ENCODE measurements at places on chromosomes 5 and 9.

GRCh38 chr5:98749046-98749445 is 24.4 kb upstream of the RGMB start:
- DNase-seq, result no peak

GRCh38 chr9:77486463-77486862 is 161.7 kb downstream of the GNA14 start:
- no peak for DNase-seq

DNA sequence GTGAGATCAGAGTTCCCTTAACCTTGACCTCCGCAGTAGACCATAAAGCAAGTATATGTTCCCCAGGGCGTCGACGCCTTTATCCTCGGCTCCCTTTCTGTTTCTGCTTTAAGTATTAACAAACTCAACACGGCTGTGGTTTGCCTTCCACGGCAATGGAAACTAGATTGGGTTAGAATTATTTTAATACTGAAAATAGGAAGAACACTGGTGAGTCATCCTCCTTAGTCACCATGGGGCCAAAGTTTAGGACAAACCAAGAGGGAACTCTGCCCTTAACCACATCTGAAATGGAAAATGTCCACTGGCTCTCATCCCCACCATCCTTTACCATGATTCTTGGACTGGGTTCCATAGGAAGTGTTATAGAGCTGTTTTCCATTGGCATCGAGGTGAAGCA is 386.1 kb downstream of the ACTL7B start:
- DNase-seq, result no peak

- DNase-seq, result no peak
Measured at GRCh38 chr9:70600506-70600905, 186.0 kb upstream of the KLF9 start.

- DNase-seq, result no peak
Measured at GRCh38 chr9:123488722-123489321, 132.8 kb downstream of the CRB2 start.

- DNase-seq, result peak; percentile 49
Measured at GRCh38 chr5:1765141-1765879, 34.3 kb downstream of the MRPL36 start.

GRCh38 chr5:157497875-157498611 is 38.0 kb downstream of the NIPAL4 start:
- DNase-seq, result no peak

DNA sequence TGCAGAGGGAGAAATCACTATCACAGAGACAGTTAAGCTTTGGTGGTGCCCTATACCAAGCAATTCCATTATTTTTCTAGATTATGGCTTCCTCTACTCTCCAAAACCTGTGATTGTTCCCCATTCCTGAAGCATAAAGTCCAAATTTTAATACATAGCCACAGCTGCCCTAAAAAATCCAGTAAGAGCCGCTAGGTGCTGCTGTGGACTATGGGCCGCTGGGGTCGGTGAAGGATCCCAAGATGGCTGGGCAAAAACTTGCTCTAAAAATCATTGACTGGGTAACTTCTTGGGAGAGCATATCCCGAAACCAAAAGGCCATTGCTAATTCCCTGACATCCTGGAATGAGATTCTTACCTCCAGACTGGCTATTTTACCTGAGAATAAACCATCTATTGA is 245.3 kb downstream of the NFIB start:
- no peak for DNase-seq

DNA sequence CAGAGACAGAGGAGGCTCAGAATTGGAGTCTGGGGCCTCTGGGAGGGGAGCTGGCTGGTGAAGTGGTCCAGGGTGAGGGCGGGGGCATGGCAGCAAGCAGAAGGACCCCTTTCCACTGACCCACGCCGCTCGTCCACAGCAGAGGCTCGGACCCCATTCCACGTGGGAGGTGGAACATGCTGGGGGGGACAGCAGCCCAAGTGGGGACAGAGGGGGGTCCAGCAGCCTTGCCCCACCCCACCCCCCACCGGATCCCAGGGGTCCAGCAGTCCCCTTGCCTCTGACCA is 25.4 kb upstream of the NKD2 start:
- no peak for DNase-seq

GRCh38 chr9:134495881-134496412 is 145.7 kb upstream of the COL5A1 start:
- DNase-seq, result no peak

GRCh38 chr5:139768807-139769465 is 26.7 kb upstream of the PSD2 start:
- DNase-seq, result no peak

DNA sequence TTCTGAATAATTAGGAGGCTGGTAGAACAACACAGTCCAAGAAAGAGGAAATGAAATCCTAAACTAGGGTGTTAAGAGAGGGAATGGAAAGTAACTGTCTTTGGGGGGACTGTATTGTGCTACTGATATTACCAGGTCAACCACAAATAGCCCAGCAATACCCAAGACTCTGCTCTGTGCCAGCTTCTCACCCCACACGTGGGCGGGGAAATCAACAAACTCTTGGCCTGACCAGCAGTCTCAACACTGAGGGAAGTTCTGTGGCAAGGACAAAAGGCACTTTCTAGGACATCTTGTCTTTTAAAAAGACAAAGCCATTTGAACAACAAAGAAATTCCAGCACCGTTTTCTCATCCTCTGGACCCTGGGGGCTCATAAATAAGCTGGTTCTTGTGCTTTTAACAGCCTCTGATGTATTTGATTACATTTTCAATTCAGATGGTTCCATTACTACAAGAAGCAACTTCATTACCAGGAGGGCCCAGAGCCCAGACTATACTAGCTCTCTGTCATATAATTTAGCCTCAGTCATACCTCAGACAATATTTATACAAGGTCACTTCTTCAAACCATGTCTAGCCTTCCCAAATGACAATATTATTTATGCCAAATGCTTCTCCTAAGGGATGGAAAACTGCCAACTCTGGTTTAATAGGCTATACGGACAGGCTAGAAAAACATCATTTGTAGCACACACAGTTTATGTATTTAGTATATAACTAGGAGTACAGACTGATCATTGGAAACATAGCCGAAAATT is 297.8 kb downstream of the CWC27 start:
- peak; percentile 75 for DNase-seq

DNA sequence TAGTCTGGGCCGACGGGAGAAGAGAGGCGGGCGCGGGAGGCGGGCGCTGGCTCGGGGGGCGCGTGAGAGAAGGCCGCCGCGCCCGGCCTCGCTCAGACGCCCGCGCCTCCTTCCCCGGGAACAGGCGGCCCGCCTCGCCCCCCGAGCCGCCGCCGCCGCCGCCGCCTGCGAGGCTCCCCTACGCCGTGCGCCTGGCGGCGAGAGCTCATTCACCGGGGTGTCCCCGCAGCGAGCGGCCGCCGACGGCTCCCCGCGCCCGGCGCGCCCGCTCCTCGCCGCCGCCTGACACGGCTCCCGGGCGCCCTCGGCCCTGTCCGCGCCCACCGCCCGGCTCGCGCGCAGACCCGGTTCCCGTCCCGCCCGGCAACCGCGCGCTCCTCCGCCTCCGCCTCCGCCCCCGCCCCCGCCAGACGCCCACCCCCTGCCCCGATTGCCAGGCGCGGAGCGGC is at the start of gene GNAQ:
Gene GNAQ, minus strand, starts transcription at position 368 of the 449 bp plus-strand sequence. CDS start 576 bp downstream, outside the sequence.
- DNase-seq, result no peak

- DNase-seq, result peak; percentile 83
Measured at GRCh38 chr9:128007566-128008138, 26.9 kb upstream of the EEIG1 start.

- DNase-seq, result no peak
Measured at GRCh38 chr9:74035786-74036185, 461.3 kb upstream of the RORB start.

GRCh38 chr9:108842610-108843295 is 13.0 kb downstream of the ACTL7B start:
- no peak for DNase-seq

DNA sequence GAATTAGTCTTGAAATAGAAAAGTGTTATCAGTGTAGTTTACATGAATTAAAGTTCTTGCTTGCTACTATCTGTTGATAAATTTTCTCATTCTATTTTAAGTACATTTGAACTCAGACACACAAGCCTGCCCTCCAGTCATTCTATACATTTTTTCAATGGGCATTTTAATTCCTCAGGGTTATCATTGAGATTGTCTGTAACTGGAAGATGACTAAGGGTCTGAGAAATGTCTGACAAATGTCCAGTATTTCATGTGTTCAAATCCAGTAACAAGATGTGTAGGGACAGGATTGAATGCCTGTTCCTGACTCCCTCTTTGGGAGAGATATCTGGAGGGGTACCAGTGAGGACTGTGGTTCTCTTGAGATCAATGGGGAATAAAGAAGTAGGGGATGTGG is 223.9 kb upstream of the ADAMTSL1 start:
- no peak for DNase-seq

DNA sequence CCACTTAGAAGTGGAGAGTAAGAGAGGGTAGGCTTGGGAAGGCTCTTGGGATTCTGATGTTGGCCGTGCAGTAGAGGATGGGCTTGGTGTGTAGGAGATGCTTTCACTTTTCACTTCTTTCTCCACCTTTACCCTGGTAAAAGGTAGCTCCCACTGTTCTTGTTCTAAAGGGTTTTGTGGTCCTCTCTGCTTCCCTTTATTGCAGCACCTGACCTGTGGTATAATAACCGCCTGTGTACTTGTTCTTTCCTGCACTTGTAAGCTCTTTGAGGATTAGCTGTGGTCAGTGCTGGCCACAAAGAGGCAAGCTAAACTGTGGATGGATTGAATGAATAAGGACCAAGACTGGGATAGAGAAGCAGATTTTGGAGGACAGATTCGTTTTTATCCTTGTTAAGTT is 25.2 kb downstream of the KDM4C start:
- DNase-seq, result no peak

GRCh38 chr5:34053133-34053532 is 10.1 kb upstream of the C1QTNF3 start:
- no peak for DNase-seq

- peak; percentile 28 for DNase-seq
Measured at GRCh38 chr5:138753794-138754698, 821 bp downstream of the CTNNA1 start.

GRCh38 chr5:378976-379742 is 57.6 kb downstream of the AHRR start:
- no peak for DNase-seq

DNA sequence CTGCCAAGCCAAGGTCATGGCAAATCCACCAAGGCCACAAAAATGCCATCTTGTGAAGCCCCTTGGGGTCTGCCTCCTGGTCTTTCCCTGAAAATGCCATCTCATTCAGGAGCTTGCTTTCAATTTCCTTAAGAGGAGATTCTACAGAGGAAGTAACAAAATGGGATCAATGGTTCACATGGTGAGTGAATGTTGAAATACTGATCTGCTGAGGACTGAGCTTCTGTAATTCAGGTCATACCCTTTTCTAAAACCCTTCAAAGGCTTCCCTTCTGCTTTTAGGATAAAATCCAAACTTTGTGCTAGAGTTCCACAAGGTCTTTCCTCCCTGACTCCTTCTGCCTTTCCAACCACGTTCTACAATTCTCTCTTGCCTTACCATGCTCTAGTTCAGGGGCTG is 24.7 kb upstream of the NR3C1 start:
- DNase-seq, result no peak

DNA sequence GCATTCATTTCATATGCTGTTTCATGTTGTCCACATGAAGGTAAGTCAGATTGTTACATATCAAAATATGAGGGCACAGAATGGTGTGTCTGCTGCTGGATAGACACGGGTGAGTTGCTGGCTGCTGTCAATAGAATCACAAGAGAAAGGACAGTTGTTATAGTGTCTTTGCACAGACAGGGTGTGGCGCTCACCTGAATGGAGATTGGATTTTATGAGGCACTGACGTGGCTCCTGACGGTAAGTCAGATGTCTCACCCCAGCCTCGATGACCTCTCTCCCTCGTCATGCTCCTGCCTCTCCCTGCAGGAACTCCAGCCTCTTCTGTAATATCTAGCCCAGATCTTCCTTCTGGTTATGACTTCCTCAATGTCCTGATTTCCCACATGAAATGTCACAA is 75.4 kb upstream of the SELENOP start:
- no peak for DNase-seq

- no peak for DNase-seq
Measured at GRCh38 chr5:122943050-122943698, 93.4 kb downstream of the PPIC start.

GRCh38 chr5:128084228-128085167 is 932 bp downstream of the SLC12A2 start:
- DNase-seq, result peak; percentile 54

GRCh38 chr5:136619556-136619955 is 254.2 kb upstream of the TRPC7 start:
- DNase-seq, result no peak

GRCh38 chr5:166262395-166262794 is 2029.0 kb upstream of the WWC1 start:
- DNase-seq, result no peak

DNA sequence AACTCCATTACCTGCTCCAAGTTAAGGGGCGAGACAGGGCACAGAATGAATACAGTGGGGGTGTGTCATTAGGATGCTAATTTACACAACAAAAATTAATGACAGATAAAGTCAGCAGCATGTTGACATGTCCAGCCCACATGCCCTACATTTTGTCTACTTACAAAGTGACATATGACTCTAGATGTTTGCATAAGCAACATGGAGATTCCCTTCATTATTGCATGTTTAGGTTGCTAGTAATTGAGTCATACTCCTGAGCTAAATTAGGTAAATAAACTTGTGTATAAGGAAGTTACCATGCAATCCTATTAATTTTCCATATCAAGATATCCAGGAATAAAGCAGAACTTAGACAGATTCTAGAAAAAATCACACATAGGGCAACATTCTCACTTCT is 232.2 kb downstream of the PDE4D start:
- DNase-seq, result no peak

DNA sequence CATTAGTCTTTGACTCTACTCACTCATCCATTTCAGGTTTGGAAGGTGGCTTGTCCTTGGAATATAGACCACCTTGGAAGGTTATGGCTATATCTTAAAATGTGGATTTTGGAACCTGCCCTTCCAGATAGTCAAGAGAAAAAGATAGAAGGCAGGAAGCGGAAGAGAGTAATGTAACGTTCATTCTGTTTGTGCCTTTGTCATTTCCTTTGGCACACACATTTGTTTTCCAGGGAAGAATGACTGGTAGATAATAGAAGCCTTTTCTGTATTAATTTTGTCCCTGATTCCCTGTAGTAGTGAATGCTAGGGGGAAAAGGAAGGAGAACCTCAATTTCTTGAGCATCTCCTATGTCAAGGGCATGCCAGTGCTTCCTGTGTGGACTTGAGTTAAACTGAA is 54.7 kb downstream of the PPIC start:
- no peak for DNase-seq
